ENCODE measurements at places on chromosomes 6 and 20.
A peak's percentile ranks its signal among the peaks of the same experiment; 100 is the strongest.

GRCh38 chr6:82910820-82911219 lies 154.8 kb downstream of the UBE3D start:
- DNase-seq = no peak

- DNase-seq = no peak
Observed at GRCh38 chr20:10362674-10363073, 71.3 kb downstream of the MKKS start.

- DNase-seq = no peak
Observed at GRCh38 chr6:45608252-45608913, 230.6 kb upstream of the SUPT3H start.

DNA sequence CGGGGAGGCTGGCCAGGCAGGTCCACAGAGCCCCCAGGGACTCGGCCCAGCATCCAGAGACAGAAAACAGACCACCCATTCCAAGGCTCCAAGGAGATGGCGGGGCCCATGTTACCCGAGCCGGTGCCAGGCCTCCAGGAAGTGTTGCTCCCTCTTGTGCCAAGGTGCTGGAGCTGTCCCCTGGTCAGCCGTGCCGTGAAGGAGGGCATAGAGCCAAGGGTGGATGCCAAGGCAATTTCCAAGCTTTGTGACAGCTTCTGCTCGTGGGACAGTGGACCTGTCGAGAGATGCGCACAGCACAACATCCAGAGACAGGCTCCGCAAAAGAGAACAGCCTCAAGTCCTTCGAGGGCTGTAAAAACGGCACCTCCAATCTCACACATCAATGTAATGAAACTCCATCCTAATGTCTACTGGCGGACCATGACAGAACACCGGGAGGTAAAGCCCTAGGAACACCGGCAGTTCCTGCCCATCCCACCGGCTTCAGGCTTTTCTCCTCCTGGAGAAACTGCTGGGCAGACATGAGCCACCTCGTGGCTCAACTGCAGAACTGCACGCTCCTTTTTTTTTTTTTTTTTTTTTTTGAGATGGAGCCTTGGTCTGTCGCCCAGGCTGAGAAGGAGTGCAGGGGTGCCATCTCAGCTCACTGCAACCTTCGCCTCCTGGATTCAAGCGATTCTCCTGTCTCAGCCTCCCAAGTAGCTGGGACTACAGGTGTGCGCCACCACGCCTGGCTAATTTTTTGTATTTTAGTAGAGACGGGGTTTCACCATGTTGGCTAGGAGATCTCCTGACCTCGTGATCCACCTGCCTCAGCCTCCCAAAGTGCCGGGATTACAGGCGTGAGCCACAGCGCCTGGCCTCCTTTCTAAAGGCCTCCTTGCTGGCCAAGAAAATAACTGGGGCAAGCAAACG lies 30.9 kb upstream of the AVP start:
- DNase-seq = peak; percentile 96

DNA sequence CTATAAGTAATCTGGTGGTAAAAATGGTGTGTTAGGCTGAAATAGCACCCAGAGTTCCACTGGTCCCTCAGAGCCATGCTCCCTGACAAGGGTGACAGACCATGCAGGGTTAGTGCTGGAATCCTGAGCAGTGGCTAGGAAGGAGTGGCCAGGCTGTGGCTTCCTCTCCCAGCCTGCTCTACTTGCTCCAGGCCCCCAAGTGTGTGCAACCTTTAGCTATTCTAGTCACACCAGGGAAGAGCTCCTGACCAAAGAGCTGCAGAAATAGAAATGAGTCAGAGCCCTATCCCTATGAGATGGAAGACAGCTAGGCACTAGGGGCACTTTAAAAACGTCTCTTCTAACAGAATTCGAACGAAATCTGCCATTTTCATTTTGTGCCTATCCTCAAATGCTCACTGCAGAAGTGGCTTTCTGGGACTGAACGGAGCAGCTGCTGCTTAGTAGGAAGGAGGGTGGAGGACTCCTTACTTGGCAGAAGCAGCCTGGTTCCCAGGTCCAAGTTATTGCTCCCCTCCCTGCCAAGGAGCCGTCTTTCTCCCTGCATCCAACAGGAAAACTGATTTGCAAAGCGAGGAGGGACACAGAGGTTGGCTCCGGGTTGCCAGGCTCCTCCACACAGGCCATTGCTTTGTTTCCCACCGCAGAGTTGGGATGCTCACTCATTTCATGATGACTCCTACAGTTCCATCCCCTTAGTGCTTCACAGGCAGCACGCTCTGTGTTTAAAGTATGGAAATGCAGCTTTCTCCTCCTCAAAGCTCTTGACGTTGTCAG lies 754.5 kb downstream of the C6orf118 start:
- no peak for DNase-seq

- no peak for DNase-seq
Observed at GRCh38 chr6:86961455-86962200, 24.3 kb downstream of the HTR1E start.

DNA sequence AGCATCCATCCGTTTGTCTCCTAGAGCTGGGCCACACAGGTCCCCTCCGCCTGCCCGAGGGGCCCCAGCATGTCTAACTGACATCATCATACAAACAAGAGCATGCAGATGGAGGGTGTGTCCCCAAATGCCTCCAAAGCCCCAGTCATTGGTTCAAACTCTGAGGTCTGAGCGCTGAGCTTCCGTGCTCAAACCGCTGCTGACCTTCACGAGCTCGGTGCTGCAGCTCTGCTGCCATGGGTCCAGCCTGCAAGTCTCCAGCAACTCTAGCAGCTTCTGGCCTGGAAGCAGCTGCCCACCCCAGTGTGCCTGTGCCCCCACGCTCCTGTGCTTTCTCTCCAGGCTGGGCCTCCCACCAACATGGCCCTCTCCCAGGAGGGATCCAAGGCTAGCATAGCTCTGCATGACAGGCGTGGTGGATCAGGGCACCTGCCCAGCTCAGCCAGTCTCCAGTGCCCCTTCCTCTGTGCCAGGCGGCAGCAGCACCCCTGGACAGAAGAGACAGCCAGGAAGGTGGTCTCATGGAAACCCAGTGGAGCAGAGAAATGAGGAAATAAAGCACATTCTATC lies 131.6 kb upstream of the PMEPA1 start:
- no peak for DNase-seq

GRCh38 chr6:38316099-38316868 lies 323.4 kb downstream of the BTBD9 start:
- DNase-seq = no peak

- DNase-seq = no peak
Observed at GRCh38 chr6:55014321-55015088, 159.8 kb upstream of the HCRTR2 start.

DNA sequence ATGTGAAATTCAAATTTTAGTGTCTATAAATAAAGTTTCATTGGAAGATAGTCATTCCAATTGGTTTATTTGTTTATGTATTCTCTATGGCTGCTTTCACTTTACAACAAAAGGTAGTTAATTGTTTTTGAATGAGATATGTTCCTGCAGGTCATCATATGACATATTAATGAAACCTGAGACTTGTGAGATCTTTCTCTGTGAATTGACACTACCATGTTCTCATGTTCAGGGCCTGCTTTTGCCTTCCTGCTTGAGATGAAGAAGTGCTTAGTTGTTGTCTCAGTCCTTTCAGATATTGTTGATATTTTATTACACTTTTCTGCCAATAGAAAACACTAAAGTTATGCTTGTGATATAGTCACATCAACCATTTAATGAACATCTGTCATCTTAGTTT lies 132.5 kb downstream of the UTRN start:
- DNase-seq = no peak

DNA sequence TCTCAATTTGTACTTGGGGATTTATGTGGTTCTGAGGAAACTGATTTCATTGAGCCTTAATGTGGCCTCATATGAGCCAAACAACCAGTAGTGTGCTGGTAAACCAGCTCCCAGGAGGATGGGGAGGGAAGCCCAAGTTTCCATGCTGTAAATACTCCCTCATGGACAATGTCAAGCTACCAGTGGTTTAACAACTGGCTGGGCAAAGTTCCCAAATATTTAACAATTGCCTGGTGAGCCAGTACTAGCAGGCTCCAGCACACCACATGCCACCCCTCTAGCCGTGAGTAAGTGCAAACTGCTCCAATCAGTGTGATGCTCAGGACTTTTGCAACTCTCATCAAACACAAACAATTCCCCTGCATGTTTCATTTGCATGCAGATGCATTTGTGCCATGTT lies 19.2 kb upstream of the CDKN1A start:
- no peak for DNase-seq

DNA sequence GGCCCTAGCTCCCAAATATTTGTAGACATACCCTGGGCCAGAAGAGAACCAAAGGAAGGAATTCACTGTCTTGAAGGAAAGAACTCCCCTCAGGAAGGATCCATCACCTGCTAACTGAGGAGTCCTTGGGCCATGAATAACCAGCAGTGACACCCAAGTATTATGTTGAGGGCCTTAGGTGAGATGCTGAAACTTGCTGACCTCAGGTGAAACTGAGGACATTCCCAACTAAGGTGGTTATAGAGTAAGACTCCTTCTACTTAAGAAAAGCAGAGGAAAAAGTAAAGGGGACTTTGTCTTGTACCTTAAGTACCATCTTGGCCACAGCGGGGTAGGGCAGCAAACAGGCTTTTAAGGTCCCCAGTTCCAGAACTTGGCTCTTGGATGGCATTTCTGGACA lies 491.7 kb downstream of the C6orf118 start:
- no peak for DNase-seq

- no peak for DNase-seq
Observed at GRCh38 chr20:57027777-57028176, 238.7 kb downstream of the BMP7 start.

- DNase-seq = no peak
Observed at GRCh38 chr6:37177935-37178517, 8.1 kb downstream of the PIM1 start.

DNA sequence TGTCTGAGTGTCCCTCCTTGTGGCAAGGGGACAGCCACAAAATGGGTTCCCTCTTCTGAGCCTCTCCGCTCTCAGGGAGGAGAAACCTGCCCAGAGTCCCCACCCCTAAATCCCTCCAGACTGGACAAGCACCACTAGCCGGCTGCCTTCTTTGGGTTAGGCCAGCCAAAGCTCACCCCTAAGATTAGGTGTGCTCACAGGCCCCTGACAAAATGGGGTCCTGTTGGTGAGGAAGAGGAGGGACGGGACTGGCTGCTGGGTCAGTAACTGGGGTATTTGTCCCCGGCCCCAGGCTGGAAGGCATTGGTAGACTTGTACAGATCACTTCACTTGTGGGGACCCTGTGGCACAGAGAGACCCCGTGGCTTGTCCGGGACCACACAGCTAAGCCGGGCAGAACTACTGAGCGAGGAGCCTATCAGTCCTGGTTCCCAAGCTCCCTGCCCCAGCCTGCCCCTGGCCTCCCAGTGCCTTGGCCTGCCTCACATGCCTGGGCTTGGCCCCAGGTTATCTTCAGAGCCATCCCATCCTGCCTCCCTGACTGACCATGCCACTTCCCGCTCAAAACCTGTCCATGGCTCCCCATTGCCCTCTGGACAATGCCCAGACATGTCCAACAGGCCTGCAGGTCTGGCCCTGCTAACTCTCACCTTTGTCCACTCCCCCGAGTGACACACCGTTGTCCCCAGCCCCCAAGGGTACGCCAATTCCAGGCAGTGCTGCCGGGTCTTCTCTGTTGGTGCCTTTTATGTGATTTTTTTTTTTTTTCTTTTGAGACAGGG lies 10.5 kb upstream of the AVP start:
- no peak for DNase-seq

DNA sequence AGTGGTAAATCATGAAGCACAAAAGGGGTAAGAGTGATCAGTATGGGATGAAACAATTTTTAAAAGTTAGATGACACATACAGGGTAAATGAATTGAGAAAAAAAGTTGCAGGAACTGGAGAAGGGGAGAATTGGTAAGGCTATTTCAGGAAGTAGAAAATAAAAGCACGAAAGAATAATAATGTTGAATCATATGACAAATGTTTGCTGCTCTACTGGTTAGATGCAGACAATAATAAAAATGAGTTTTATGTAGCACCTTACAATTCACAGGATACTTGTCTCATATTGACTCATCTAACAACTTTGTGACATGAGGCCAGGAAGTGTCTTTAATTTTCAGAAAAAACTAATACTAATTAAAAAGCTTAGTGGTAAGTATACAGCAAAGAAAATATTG lies 566.5 kb upstream of the MARCKS start:
- DNase-seq = no peak

DNA sequence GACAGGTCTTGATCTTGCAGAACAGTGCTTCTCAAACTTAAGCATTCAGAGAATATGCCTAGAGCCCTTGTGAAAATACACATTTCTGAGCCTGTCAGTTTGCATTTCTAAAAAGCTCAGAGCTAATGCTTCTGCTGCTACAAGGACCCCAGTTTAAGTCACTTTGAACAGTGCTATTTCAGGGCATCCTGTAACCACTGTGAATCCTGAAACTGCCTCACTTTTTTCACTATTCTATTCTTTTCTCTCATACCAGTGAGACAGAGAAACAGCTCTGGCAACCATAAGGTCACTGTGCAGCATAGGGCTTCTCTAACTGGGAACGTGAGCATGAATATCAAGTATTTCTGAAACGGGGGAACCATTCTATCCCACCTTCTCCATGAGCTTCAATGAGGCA lies 51.2 kb downstream of the LGSN start:
- no peak for DNase-seq

All from HuH-7 (cell line).